Left cardiac atrium (tissue), 4 donors: ENCODE measurements at places on chromosomes 3 and 15. TPM values are rescaled to one million over a fixed set of nuclear protein-coding genes. Genes with fewer than 3 reads are reported as not detected.

The RETNLB gene
- total RNA-seq, result not detected

The SLC28A2 gene
- not detected for total RNA-seq

The LRRK1 gene
- total RNA-seq, result 5.2 TPM

GRCh38 chr3:150074697-150075416 lies 104.2 kb upstream of the PFN2 start:
- no peak for DNase-seq

DNA sequence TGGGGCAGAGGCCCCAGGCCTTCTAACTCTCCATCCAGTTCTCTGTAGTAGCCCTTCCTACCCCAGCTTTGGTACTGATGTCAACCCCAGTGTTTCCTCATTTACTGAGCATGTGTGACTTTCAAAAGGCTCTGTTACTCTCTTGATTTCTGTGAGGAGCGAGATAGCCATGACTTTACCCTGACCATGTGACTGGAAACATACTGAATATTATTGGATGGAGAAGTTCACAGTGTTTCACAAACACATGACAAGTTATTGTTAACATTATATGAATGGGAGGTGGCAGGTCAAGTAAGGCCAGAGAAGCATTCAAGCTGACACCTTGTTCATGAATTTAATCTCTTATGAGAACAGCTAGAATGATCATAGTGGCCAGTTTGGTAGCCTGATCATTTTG lies 53.7 kb downstream of the MAGI1 start:
- DNase-seq, result no peak

DNA sequence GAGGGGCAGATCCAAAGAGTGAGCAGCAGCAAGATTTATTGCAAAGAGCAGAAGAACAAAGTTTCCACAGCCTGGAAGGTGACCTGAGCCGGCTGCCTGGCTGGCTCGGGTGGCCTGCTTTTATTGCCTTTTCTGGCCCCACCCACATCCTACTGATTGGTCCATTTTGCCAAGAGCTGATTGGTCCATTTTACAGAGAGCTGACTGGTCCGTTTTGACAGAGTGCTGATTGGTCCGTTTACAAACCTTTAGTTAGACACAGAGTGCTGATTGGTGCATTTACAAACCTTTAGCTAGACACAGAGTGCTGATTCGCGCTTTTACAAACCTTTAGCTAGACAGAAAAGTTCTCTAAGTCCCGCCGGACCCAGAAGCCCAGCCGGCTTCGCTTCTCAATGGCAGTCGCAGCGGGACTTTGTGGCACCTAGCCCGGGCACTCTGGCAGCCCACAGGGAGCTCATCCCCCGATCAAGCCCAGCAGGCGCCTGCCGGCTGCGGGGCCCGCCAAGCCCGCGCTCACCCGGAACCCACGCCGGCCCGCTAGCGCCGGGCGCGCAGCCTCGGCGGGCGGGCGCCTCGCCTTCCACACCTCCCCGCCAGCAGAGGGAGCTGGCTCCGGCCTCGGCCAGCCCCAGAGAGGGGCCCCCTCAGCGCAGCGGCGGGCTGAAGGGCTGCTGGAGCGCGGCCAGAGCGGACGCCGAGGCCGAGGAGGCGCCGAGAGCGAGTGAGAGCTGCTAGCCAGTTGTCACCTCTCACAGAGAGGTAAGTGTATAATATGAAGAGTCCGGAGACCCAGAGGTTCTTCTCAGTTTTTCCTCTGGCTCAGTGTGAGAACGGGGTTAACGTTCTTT lies 339.2 kb downstream of the CHL1 start:
- peak; percentile 62 for DNase-seq

GRCh38 chr3:186465508-186465907 lies 78.7 kb downstream of the CRYGS start:
- DNase-seq, result no peak

DNA sequence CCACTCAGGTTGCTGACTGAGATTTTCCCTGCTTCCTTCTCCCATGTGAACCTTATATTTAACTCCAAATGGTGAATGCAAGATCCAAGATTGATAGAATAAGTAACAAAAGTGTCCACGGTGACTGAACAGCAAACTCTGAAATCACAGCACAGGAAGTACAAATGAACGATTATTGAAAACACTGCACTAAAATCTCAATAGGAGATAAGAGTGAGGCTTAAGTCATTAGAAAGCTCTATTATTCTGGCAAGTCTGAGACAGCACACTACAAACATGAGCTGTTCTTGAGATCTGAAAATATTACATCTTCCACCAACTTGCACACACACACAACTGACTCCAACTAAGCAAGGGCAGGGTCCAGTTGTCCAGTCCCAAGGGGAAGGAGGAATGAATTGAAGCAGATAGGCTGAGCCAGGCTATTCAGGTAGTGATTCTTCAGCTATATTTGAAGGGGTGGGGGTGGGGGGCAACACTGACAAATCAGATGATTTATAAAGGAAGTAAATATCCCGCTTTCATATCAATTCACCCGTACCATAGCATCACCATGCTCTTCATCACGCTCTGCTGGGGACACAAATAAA lies 2.9 kb downstream of the ZNF385D start:
- DNase-seq, result no peak

- no peak for DNase-seq
Observed at GRCh38 chr3:30613133-30613825, 6.9 kb downstream of the TGFBR2 start.

DNA sequence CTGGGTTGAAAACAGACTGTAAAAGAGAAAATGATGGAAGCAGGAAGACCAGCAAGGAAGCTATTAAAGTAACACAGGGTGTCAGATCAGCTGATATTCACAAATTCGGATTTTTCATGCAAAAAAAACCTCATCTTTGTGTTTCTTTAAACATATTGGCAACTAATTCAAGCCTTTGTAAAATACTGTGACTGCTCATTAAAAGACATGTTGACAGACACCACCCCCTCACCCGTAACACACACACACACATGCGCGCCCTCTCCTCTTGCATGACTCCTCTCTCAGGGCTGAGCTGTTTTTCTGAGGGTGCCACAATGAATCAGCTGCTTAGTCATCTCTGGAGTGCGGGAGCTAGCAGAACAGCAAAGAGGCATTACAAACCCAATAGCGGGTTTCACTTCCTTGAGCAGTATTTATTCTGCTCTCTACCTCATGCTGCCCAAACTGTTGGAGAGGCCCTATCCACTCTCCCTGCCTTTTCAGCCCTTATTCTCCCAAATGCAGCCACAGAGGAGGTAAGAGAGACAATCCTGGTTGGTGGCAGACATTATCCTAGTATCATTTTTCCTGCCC lies 35.8 kb upstream of the CCDC80 start:
- DNase-seq, result peak; percentile 66

GRCh38 chr3:72907131-72907711 lies 19.4 kb downstream of the GXYLT2 start:
- DNase-seq, result peak; percentile 37

- DNase-seq, result no peak
Observed at GRCh38 chr3:177370246-177370822, 173.1 kb upstream of the TBL1XR1 start.

DNA sequence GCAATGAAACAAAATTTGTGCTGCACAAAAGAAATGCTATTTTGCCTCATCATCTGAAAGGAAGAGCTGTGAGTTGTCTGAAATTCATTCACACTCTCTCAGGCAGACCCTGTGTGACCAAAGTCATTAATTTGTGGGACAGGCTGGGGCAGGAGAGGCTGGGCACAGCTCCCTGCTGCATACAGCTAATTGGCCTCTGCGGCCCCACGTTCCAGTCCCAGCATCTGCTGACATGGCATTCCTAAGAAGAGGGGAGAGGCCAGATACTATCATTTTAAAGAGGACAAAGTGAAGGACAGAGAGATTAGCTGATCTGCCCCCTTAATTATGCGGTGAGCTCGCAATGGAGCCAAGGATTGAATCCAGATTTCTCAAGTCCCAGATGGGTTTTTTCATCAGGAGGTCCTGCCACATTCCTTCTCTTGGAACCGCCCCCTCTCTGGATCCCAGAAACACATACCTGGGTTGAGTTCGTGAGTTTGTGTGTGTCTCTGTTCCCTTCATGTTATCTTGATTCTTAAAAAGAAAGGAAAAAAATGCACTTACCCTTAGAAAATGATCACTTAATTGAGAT lies 25.1 kb downstream of the POLR2M start:
- DNase-seq, result no peak

DNA sequence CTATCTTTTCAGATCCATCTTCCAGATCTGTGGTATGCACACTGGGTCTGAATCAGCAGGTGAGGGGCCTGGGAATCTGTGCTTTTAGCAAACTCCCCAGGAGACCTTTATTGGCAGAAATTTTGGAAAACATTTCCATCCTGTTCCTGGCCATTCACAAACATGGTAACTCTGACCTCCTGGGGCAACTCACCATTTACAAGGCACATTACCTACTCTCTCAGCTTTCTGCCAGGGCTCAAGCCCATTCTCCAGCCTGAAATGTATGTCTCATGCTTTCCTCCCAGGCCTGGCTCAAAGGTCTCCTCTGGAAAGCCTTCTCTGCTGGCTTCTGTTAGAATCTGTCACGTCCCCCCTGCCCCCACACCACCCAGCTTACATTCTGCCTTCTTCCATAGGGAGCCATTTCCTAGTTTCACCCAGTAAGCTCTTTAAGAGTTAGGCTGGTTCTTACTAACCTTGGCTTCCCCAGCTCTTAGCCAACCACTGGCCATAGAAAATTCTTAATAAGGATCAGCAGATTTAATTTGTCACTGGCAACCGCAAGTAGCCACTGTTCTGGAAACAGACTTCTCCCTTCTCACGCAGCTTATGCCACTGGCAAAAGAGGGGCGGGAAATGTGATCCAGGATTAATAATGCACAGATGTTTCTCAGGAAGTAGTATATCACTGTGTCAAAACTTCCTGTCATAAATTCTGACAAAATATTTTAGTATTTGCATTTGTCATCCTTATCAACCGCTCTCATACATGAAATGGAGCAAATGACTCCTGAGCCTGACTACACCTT lies 55.0 kb downstream of the RORA start:
- no peak for DNase-seq

DNA sequence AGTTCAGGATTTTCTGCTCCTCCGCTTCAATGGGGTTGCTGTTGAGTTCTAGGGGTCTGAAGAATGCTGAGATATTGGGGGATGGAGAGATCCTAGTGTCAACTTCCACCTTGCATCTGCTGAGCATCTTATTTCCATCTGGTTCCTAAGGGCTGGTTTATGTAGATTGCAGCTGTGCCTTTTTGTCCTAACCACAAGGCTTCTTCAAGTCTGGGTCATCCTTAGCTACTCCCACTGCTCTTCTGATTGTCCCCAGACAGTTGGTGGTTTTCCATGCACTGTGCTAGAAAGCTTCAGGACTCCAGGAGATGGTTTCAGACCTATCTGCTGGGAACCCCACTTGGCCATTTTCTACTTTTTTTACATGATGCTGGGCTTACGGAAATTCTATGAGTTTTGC lies 125.0 kb downstream of the IL20RB start:
- no peak for DNase-seq

- no peak for DNase-seq
Observed at GRCh38 chr3:134086616-134087015, 56.9 kb upstream of the SLCO2A1 start.

- DNase-seq, result no peak
Observed at GRCh38 chr15:56725386-56725785, 7.9 kb downstream of the ZNF280D start.

DNA sequence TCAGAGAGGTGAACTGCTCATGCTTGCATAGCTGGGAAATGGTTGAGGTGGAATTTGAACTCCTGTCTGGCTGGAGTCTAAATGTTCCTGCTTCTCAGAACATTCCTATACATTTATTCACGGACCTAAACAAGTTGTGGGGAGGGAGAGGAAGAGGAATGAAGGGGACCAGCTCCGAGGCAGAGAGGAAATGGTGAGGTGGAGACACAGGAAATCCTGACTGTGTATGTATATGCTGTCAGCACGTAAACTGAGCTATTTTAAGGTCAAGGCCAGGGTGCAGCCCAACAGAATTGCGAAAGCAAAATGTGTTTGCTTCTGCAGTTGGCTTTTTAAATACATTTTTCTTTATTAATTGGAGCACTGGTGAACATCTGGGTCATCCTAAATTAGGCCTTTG lies 74.1 kb upstream of the POMGNT2 start:
- no peak for DNase-seq
